NCI-H2081 (cell line): ENCODE measurements at places on chromosomes 1 and 21.

DNA sequence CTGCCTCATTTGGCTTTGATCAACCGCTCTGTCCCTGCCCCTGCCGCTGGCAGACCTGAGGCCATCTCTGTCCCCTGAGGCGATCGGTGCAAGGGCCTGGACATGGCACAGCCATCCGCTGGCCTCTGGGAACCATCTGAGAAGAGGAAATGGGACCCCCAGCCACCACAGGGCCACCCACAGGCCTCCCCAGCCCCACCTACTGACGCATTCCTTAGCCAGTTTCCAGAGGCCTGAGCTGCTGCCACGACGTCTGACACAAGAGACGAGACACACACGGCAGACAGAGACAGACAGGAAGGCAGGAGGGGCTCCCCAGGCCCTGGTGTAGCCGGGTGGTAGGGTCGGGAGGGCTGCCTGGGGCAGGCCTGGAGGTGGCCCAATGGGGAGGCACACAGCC, 37.3 kb upstream of the EDN2 start:
- no peak for DNase-seq

- DNase-seq: no peak
Observed at GRCh38 chr1:192527950-192528349, 47.6 kb upstream of the RGS1 start.

GRCh38 chr1:86152887-86153286, 3.7 kb downstream of the COL24A1 start:
- no peak for DNase-seq

DNA sequence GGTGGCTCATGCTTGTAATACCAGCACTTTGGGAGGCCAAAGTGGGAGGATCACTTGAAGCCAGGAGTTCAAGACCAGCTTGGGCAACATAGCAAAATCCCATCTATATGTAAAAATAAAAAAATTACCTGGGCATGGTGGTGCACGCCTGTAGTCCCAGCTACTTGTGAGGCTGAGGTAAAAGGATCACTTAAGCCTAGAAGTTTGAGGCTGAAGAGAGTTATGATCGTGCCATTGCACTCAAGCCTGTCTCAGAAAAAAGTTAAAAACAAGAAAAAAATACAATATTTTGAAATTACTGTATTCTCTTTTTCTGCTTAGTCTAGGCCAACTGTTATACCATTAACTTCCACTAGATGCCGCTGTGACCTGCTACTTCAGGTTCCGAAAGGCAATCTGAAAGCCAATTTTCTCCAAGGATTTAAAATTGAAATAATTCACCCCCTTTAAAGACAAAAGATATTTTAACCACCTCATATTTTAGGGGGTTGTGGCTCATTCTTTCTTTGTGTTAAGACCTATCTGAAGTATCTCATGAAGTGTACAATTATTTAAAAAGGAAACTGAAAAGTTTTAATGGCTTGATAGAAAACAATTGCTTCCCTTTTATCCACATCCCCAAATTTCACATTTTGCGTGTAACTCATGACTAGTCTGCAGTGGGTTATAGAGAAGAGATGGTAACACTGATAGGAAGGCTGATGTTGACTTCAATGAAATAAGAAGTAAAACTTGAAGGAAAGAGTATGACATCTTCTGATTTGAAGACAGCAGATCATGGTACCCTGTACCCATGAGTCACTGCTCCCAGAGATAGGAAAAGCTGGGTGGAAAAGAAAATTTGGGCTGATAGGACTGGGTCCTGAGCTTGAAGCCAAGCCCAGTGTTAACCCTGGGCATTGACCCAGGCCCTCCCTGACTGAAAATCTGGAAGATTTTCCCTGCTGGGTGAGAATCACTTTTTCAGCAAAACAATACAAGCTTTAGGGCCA, 24.4 kb upstream of the CLDN14 start:
- DNase-seq: peak; percentile 3

- DNase-seq: no peak
Observed at GRCh38 chr1:117541003-117541402, 64.8 kb upstream of the TENT5C start.

- DNase-seq: peak; percentile 45
Observed at GRCh38 chr1:101996825-101997465, at the start of gene OLFM3. OLFM3 (minus strand) TSS chr1:101996926.

DNA sequence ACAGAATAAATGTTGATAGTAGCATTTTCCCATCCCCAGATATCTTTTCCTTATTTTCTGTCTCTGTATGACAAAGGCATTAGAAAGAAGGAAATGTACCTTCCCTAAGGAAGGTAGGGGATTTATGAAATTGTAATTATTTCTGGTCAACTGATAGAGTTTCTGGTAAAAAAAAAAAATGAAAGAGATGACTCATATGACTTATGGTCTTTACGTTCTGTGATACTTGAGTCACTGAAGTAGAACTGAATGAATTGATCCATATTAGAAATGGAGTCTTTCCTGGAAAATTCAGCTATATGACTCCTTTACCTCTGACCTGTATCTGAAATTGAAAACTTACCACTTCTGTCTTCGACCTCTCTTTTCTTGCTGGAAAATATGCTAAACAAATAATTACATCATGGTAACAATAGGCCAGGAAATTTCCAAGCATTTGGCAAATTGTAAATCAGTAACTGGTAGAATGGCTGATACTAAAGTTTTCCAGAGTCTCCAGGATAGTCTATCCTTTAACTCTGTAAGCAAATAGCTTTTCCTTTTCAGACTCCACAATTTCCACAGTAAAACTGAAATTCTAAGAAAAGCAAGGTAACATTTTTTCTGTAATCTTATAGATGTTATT, 364.3 kb upstream of the PTBP2 start:
- DNase-seq: no peak

- DNase-seq: no peak
Observed at GRCh38 chr1:95770581-95770980, 536.6 kb downstream of the RWDD3 start.

GRCh38 chr1:193260896-193261295, 74.5 kb upstream of the B3GALT2 start:
- no peak for DNase-seq
